ENCODE measurements at places on chromosomes 7 and 10. TPM values are rescaled to one million over a fixed set of nuclear protein-coding genes. Genes with fewer than 3 reads are reported as not detected.

Gene ZNF277
- total RNA-seq = 31.9 TPM

Gene PPP3CB
- total RNA-seq = 47.0 TPM

Gene CPA4
- total RNA-seq = not detected

Gene DAGLB
- total RNA-seq = 28.0 TPM

Gene LDB3
- total RNA-seq = not detected

Gene CNTNAP2
- total RNA-seq = 110 TPM

Gene NODAL
- not detected for total RNA-seq

Gene CALML5
- not detected for total RNA-seq

DNA sequence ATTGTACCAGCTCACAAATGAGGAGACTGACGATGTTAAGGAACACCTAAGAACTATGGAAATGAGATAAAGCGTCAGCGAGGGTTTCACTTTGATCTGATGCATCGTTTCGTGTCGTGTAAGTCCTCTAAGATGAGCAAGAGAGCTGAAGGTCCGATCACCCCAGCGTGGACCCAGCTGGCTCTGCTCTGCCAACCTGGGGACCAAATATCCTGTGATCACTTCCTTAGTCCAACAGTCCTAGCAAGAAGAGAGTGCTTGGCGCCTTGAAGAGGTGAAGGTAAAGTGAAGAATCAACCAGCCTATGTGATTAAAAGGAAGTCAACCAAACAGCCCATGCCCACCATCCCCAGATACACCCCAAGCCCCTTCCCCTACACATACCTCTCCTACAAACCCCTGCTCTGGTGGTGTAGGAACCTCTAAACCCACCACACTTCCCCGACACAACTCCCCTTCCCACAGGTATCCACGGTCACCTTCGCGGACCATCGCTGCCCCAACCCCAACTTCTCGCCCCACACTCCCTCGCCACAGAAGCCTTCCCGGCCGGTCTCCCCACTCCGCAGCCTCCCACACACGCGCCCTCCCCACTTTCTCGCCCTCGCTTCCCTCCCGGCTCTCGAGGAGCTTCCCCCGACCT, 722 bp downstream of the UPF2 start:
- DNase-seq = peak; percentile 20

- no peak for DNase-seq
Measured at GRCh38 chr7:11970132-11970531, 138.1 kb upstream of the THSD7A start.

- no peak for DNase-seq
Measured at GRCh38 chr7:105046414-105046813, 32.4 kb downstream of the KMT2E start.

DNA sequence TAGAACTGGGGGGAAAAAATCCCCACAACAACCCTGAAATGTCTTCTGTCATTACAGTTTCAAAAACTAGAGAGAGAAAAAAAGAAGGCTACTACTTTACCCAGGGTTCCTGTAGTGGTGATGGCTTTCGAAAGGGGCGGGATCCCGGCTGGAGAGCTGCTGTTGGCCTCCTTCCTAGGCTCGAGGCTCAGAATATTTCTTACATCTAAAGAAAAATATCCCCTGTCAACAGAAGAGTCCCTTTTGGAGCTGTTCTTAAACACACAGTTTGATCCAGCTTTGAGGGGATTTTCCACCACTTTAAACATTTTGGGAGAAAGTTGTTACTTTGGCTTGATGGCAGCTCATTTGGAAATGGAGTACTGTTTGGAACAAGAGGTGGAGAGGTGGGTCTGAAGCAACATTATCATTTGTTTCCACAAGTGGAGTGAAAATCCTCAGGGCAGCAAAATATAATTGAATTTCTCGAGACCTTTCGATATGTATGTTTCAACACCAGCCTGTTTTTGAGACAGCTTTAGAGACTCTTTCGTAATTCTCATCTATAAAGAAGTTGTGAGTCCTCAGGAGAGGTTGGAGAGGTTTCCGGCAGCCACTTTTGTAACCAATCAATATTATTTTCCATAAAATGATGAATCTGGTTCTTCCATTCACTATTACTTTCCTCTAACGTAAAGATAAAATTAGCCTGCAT, 5.1 kb downstream of the HOXA13 start:
- DNase-seq = no peak

GRCh38 chr7:137015015-137015414, 146.6 kb downstream of the CHRM2 start:
- DNase-seq = no peak

GRCh38 chr7:143416565-143417149, 8.0 kb upstream of the EPHA1 start:
- DNase-seq = peak; percentile 51

GRCh38 chr7:39969431-39969830, 19.4 kb downstream of the CDK13 start:
- DNase-seq = no peak

Measured in neural progenitor cell (in vitro differentiated cells).